ENCODE measurements at places on chromosomes 13 and 19.
A peak's percentile ranks its signal among the peaks of the same experiment; 100 is the strongest.

DNA sequence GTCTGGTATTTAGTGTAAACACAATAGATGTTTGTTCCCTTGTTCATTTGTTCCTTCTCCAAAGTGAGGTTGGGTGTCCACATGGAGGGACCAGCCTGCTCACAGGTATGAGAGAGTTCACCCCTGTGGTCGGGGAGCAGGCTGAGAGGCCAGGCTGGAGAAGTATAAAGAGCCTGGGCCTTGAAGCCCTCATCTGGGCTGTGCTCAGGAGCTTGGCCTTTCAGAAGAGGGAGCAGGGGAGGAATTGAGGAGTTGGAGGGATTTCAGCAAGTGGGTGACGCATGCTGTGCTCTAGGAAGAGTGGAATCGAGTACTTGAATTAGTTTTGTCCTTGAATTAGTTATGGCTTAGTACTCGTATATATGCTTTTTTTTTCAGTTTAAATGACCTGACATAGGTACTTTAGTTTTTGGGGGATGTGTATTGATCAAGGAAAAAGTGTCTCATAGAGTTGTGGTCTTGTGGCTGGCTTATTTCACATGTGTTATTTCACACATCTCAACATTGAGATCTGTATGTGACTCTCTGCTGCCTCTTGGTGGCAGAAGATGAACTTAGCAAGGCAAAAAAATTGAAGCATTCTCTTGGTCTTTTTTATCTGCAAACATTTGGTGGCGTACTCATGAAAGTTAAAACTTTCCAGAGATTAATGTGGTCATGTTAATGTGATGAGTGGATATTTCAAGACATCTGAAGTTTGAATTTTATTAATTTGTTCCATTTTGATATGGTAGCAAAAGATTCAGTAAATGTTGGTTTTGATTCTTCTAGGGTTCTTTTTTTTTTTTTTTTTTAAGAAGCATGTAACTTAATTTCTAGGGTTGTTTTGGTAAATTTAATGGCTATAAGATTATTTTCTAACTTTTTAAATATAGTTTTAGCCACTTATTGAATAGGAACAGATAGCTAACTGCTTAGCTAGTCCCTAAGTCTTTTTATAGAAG lies 54.3 kb downstream of the SLAIN1 start:
- peak; percentile 44 for DNase-seq

DNA sequence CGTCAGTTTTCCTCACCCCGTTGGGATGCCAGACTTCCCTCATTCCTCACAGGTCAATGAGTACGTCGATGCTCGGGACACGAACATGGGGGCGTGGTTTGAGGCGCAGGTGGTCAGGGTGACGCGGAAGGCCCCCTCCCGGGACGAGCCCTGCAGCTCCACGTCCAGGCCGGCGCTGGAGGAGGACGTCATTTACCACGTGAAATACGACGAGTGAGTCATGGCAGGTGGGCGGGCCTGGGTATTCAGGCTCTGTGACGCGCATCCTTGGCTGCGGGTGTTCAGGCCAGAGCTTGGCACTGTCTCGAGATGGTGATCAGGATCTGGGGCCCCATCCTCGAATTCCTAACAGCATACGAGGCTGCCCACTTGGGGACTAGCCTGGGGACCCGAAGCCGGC lies 21.4 kb downstream of the UHRF1 start:
- DNase-seq: no peak

- DNase-seq: no peak
Measured at GRCh38 chr13:95137096-95137495, 164.2 kb downstream of the ABCC4 start.

GRCh38 chr19:43318796-43319314 lies 34.6 kb upstream of the CD177 start:
- no peak for DNase-seq

DNA sequence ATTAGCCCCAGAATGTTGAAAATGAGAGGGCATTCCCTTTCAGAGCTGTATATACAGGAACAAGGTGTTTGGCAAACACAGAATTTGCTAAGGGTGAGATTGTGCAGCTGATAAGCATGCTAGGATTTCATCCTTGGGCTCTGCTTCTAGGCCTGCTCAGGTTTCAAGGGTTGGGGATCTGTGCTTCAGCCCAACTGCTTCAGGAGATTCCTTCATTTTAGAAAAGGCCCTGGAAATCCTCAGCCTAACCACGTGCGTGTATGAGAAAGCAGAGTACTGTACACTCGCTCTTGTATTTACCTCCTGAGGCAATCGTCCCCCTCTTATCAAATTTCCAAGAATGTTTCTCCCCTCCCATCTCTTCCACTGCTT lies 291.6 kb upstream of the ARGLU1 start:
- no peak for DNase-seq

DNA sequence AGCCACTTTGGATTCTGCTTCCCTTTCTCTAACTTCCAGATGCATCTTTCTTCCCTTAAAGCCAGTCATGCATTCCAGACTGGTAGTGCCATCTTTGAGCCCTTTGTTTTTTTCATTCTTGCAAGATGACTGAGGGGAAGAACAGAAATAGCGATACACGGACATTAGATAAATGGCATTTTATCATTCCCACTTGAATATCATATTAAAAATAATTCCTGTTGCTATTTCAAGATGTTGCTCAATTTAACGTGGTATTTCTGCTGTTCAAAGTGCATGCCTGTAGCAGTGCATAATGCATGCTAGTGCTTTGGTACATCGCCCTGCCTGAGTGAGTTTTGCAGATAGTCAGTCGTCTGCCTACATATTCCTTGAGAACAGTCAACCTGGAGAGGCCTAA lies 140.6 kb upstream of the FRY start:
- DNase-seq: no peak

DNA sequence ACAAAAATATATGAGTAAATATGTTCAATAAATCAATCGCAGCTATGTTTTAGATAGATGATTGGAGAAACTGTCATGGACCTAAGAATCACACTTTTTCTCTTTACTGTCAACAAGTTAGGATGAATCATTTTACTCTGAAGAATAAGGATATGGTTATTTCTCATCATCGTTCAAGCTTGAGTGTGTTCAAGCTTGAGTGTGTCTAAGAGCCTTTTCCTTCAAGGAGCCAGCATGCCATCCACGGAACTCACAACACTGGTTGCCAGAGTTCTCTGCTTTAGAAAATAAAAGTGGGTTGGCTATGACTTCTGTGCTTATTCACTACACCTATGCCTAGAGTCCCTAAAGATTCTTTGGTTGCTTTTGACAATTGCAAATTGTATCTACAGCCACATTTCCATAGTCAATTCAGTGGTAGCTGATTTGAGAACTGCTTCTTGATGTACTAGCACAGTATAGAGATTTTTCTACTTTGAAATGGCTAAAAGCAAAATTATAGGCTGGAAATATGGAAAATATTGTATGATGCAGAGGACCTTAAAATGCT lies 58.1 kb upstream of the SCEL start:
- no peak for DNase-seq

- no peak for DNase-seq
Measured at GRCh38 chr13:26910754-26911465, 150.3 kb upstream of the GPR12 start.

- DNase-seq: no peak
Measured at GRCh38 chr19:28428663-28429348, 784.1 kb downstream of the UQCRFS1 start.

DNA sequence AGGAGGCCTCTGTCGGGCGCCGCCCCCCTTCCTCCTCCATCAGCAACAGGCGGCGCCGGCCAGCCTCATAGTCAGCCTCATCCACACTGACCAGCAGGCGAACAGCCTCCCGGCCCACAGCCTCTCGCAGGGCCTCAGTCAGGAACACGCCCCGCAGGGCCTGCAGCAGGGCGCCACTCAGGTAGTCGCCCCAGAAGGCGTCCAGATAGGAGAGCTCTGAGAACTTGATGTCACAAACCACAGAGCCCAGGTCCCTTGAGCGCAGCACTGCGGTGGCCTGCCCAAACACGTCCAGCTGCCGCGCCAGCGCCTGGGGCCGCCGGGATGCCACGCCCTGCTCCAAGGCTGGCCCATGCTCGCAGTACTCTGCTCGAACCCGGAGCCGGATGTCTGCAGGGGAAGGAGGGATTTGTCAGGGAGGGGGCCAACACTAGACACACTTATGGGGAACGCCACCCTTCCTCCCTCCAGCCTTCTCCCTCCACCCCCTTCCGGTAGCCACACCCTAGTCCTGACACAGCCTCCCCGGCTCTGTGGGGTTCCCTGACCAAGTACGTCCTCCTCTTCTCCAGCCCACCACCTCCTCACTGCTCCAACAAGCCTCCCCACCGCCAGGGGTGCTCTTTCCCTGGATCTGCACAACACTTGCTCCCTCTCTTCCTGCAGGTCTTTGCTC lies 17.9 kb downstream of the DEDD2 start:
- DNase-seq: peak; percentile 59

GRCh38 chr13:31880851-31881494 lies 141.6 kb downstream of the RXFP2 start:
- no peak for DNase-seq

DNA sequence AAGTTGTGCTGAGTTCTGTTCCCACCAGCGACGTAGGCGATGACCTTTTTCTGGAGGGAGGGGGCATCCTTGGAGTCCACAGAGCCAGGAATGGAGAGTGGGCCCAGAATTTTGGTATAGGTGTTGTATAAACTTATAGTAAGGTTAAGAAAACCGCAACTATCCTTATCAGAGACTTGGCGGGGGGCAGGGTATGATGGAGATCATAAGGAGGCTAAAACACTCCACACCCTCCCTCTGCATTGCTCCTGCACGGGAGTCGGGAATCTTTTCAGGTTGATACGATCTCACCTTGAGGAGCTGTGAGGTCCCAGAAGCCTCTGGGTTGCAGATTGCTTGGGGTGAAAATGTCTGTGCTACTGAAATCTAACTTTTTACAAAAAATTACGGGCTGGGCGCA lies 6.3 kb upstream of the CEACAM19 start:
- DNase-seq: no peak

- DNase-seq: no peak
Measured at GRCh38 chr13:31204592-31204991, 4.8 kb downstream of the B3GLCT start.

DNA sequence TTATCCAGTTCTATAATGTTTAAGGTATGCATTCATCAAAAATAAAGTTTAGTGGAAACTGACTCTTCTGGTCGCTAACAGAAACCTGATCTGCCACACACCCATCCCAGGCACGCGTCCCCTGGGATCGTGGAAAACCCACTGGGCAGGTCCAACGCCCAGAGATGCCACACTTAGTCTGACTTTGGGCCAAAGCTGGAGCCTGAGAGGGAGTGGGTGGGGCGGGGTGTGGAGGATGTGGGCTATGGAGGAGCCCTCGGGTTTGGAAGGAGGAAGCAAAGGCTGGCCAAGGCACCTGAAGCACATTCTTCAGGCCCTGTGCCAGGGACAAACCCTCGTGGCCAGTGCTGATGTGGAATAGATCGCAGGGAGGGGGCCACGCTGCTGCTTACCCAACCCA lies 2.5 kb downstream of the IGFL1 start:
- no peak for DNase-seq

- no peak for DNase-seq
Measured at GRCh38 chr13:29137995-29138394, 317.9 kb downstream of the MTUS2 start.
